ENCODE measurements at places on chromosomes 13 and 19.
A peak's percentile ranks its signal among the peaks of the same experiment; 100 is the strongest.

DNA sequence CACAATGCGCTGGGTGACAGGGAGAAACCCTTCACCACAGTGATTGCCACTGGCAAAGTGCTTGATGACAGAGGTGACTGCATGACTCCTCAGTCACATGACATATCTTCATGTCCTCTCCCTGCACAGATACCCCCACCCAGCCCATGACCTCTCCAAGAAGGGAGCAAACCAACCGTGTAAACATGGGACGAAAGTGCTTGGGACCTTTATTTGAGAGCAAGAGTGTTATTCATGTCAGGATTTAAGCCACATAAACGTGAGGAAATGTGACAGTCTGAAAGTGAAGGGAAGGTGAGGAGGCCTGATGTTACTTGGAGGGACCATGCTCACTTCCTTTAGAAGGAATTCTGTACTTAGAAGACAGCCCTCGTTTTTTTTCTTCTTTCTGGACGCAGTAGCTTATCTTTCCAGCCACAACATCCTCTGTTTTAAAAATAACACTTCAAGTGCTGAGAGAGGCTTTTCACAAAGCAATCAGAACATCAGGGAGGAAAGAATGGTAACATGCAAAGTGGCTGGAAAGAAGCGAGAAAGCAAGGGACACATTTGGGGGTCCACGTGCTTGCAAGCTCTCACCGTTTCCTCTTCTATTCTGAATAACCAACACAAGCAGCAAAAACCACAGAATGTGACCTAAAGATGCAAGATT, 35.6 kb downstream of the EPS15L1 start:
- DNase-seq = no peak

DNA sequence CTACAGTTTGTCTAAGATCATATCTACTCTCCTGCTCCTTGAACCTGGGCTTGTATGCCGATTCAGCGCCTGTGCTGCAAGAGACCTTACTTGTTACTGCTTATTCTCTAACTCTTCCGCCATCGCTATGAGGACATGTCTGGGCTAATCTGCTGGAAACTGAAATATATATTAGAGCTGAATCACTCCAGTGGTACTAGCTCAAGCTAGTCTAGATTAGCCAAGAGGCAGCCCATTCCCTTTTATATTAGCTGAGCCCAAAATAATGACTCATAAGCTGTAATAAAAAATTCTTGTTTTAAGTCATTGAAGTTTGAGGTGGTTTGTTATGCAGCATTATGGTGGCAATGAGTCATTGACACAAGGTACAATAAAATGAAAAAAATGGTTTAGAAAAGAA, 52.8 kb downstream of the SLC6A16 start:
- peak; percentile 95 for DNase-seq

DNA sequence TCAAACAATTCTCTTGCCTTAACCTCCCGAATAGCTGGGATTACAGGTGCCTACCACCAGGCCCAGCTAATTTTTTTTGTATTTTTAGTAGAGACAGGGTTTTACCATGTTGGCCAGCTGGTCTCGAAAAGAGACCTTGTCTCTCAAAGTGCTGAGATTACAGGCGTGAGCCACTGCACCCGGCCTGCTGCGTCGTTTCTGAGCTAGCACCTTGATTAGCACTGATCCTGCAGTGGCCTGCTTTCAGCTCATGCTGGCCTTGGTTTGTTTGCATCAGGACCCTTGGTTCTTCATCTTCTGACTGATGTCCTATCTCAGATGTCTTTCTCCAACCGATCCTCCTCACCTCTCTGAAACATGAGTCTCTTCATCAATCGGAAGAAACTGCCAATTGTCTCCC, 4.9 kb upstream of the TFDP1 start:
- DNase-seq = no peak

GRCh38 chr19:54444737-54445136, 4.3 kb upstream of the LENG8 start:
- no peak for DNase-seq

GRCh38 chr19:47215581-47215980, 15.4 kb downstream of the BBC3 start:
- DNase-seq = no peak
